ENCODE measurements at places on chromosomes 7 and 10. TPM values are rescaled to one million over a fixed set of nuclear protein-coding genes. Genes with fewer than 3 reads are reported as not detected.

The R3HCC1L gene
- 12.1 TPM for total RNA-seq

The VPS26A gene
- 44.4 TPM for total RNA-seq

The PRSS2 gene
- not detected for total RNA-seq

The CUBN gene
- total RNA-seq = 2.0 TPM

The PTEN gene
- 77.5 TPM for total RNA-seq

The TMEM243 gene
- total RNA-seq = 33.6 TPM

The GNAT3 gene
- total RNA-seq = not detected

The FOXP2 gene
- total RNA-seq = not detected

The ENO4 gene
- 0.07 TPM for total RNA-seq

The RRP12 gene
- total RNA-seq = 21.6 TPM

The H2BK1 gene
- total RNA-seq = not detected

The MRPS33 gene
- 31.2 TPM for total RNA-seq

The CPXM2 gene
- total RNA-seq = 9.2 TPM
